ENCODE measurements at places on chromosomes 4 and X.

GRCh38 chrX:32871636-32872035 lies 339.7 kb downstream of the DMD start:
- no peak for DNase-seq

DNA sequence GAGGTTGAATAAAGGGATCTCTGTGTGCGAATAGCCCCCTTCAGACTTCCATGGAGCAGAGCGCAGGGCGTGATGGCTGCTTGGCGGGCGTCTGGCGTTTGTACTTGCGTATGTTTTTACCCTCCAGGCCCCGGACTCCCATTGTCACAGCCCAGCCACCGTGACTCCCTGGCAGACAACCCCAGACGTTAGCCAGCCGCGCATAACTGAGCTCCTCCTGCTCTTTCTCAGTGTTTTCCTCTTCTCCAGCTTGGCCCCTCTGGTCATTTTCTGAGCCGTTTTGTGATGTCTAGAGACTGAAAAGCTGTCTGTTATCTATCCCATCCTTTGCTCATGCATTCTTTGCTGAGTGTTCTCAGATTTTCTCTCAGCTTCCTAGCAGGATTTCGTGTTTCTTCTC lies 54.3 kb downstream of the IGFBP7 start:
- no peak for DNase-seq

DNA sequence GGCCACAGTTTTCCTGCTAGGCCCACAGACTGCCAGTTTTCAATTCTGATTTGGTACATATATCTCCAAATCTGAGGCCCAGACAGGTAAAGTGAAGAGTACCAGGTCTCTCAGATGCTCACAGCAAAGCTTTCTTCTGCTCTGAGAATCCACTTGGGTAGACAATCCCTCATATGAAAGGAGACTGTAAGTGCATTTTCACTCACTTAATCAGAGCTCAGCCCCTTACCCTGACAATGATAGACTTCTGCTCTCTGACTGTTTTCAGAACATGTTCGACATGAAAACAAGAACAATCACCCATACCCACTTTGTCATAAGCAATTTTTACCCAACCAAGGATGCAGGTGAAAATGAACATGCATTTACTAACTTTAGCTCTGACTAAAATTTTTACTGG lies 7.1 kb downstream of the GPRIN3 start:
- no peak for DNase-seq

- no peak for DNase-seq
These were observed 2136.2 kb upstream of the TENM3 start for GRCh38 chr4:180106997-180107396.

DNA sequence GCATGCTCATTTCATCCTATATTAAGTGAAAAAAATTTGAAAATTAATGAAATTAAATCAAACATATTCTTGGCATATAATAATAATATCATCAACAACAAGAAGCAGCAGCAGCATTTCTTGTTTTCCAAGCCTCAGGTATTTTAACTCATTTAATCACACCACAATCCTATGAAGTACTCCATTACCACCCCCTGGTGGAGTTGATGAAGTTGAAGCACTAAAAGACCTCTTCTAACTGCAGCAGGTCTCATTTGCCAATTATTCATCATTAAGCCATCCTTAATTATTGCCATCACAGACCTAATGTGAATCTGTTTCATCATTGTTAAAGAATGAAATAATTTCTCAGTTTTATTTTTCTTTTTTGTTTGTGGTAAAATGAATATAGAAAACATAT lies 801.4 kb upstream of the GRID2 start:
- DNase-seq: no peak

GRCh38 chr4:94610145-94610544 lies 147.6 kb upstream of the BMPR1B start:
- DNase-seq: no peak

- DNase-seq: peak; percentile 38
These were observed 351.2 kb downstream of the ARHGAP24 start for GRCh38 chr4:85826060-85826678.

DNA sequence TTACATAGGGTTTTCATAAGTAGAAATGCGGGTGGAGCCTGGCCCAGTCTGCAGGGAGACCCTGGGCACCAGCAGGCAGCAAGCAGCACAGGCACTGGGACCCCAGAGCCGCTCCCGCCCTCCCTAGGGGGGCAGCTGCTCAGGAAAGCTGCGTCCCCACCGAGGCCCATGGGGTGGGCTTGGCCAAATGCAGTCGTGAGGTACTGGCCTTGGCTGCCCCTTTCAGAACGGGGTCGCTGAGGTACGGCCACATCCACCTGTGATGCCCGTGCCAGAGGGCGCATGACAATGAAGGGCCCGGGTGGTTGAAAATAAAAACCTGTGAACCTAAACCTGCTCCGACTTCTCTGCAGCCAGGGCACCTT lies 16.7 kb downstream of the TMEM175 start:
- no peak for DNase-seq

DNA sequence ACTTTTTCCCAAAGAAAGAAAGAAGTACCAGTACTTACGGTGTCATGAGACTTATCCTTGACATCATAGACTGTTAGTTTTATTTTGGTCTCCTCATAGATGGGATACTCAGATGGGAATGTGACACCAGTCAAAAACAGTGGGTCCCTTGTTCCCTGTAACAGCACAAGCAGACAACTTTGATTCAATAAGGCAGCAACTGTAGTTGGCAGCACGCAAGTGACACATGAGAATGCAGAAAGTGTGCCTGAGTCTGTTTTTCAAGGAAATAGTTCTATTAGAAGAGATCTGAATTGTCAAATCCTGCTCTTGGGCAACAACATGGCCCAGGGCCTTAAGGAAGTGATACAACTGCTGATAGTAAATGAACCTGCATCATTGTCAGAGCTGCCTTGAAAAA lies 443.2 kb downstream of the INPP4B start:
- no peak for DNase-seq

DNA sequence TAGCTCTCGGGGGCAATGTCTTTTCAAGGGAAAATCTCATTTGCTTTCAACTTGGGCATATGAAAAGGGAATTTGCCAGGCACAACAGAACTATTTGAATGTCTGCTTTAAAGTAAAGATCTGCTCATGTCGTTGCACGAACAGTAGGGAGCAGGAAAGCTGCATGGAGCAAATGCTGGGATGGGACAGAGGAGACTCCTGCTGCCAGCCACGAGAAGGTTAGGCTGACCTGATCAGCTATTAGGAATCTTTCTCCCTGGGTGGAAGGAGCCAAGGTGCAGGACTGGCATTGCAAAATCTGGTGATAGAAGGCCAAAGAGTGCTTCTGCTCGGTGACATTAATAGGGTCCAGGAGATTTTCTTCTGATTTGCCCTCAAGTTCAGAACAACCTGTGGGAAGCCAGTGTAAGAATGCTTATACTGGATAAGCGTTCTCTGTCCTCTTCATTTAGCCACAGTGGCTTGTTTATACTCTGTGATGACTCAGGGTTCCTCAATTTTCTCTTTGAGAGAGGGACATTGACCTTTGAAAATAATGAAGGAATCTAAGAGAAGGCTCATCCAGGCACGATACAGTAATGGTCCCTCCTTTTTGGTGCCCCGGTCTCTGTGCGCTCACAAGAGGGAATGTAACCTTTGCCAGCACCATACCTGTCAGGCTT lies 22.9 kb downstream of the FHL1 start:
- DNase-seq: no peak

GRCh38 chr4:181820553-181820952 lies 422.6 kb upstream of the TENM3 start:
- no peak for DNase-seq

DNA sequence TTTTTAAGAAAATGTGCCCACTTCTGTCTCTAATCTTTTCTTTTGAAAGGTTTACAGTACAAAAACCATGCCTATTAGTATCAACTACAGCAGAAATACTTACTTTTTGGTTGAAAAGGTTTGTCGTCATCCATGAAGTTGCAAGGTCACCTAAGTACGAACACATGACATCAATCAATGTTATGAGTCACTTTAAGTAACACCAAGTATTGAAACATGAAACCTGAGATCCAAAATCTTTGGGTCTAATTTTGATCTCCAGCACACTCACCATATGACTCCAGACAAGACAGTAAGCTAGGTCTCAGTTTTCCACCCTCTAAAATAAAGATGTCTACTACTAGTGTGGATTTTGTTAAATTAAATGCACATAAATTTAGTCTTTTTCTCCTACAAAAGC lies 8.4 kb downstream of the ZNF280C start:
- no peak for DNase-seq

- DNase-seq: no peak
These were observed 100.0 kb downstream of the ADAMTS3 start for GRCh38 chr4:72468904-72469502.

- no peak for DNase-seq
These were observed 95.0 kb downstream of the SH3KBP1 start for GRCh38 chrX:19792412-19792811.

DNA sequence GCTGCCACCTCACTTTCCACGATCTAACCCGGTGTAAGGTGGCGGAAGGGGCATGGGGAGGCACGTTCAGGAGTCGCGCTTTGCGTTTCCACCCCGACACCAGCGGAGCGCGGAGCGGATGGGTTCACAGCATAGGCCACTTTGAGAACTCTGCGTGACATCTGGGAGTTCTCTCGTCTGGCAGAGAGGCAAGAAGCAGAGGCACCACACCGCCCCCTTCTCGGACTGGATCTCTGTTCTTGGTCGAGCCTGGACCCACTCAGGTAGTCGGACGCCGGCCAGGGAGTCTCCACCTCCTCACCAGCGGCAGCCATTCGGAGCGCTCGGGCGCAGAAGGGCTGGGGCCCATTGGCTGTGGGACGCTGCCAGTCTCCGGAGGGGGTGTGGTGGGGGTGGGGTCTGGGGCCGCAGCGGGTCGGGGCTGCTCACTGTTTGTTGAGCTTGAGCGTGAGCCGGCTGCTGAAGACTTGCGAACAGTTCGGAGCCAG lies at the start of gene DACH2:
DACH2 (plus strand) TSS at position 428 of the 488 bp plus-strand sequence.
- DNase-seq: no peak

DNA sequence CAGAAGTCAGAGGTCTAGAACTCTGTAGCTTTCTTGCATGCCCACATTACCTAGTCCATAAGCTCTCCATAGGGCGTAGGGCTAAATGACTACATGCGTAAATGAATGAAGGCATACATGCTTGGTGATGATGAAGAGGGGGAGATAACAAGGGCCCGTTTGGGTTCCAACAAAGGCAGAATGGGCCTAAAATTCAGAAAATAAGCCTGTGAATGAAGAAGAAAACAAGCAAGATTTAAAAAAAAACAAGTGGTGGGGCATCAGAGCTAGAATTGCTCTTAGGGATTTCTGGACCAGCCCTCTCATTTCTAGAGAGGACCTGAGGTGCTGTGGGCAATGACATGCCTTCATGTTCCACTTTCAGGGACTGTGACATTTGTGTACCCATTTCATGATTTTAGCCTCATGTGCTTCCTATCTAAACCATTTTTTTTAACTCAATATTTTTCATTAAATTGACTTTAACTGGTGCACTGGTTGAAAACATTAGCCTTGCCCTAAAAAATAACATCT lies 12.1 kb downstream of the GPRIN3 start:
- DNase-seq: no peak

DNA sequence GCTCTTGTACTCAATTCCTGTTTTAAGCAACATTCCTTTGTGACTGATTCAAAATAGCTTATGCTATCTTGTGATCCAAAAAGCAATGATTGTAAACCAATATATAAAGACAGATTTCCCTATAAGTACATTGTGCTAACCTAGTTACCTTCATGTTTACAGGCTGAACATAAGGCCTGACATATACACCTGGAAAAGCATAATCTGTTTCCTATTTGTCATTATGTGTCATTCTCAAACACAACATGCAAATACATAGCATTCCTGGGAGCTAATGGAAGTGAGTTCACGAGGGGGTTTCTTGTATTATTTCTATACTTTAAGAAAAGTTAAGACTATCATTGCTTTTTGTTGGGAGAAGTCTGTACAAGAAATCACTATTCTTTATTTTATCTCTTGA lies 638.1 kb upstream of the AGA start:
- DNase-seq: no peak

DNA sequence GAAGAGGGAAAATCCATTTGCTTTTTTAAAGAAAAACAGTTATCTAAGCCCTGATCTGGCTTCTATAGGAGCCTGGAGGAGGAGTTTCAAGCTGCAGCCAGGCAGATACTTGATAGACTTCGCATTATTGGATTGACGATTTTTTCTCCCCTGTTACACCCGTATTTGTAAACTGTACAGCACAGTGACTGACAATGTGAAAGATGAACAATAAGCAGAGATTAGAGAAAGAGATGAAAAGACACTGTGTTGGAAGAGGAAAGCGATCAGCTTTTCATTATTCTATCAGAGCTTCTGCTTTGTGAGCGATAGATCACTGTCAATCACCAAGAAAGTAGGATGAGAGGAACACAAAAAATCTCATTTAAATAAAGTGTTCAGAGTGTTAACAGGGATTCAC lies 639.2 kb downstream of the TLL1 start:
- DNase-seq: no peak

DNA sequence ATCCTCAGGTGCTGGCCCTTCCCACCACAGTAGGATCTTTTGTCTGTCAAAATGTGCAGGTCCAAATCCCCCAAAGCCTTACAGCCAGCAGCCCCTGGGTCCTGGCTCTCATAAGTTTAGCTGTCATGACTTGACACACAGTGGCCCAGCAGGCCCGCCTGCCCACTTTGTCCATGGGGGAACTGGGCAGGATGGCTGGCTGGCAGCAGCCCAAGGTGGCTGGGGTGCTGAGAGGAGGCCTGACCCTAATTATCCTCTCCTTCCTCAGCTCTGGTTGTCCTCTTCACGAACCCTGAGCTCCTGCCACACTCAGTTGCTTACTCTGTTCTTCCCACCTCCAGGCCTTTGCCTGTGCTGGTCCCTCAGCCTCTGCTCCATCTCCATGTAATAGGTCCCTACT lies 46.4 kb upstream of the PJA1 start:
- no peak for DNase-seq

GRCh38 chrX:8748855-8749254 lies 16.9 kb upstream of the ANOS1 start:
- DNase-seq: no peak

GRCh38 chr4:20431543-20431951 lies 179.8 kb downstream of the SLIT2 start:
- no peak for DNase-seq
